ENCODE measurements at places on chromosomes 7 and 10.

DNA sequence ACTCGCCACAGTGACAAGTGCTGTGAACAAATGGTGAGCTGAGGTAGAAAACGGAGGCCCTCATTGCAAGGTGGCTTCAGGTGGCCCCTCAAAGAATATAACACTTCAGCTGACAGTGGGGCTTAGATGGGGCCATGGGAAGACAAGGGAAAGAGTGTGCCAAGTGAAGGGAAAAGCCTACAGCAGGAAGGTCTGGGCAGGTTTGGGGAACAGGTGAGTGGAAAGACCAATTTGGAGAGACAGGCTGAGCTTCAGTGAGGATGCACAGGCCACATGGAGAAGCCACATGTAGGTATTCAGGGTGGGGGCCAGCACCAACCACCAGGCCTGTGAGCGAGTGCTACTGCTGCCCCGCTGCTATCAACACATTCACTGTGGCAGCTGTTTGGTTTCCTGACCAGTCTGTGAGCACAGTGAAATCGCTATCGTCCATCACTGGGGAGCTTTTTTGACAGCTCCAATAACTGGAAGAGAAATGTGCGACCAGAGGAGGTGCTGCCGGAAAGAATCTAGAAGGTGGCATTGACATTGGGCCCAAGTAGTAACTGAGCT is 3.4 kb downstream of the POLD2 start:
- no peak for DNase-seq

- DNase-seq, result no peak
These were observed 439 bp downstream of the RBP4 start for GRCh38 chr10:93600446-93601145.

DNA sequence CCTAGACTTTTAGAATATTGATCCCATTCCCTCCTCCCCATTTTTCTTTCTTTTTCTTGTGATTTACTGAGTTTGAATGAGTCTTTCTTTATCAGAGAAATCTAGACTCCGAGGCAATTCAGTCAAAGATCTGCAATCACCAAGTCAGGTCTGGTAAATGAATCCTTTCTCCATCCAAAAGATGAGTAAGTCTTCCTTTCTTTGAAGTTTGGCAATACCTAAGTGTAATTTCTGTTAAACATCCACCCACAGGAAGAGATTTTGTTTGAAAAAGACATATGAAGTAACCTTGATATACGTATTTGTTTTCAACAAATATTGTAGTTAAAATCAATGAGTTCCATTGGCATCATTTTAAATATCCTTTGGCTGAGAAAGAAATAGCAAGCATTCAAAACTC is 58.3 kb downstream of the SLC39A12 start:
- no peak for DNase-seq

DNA sequence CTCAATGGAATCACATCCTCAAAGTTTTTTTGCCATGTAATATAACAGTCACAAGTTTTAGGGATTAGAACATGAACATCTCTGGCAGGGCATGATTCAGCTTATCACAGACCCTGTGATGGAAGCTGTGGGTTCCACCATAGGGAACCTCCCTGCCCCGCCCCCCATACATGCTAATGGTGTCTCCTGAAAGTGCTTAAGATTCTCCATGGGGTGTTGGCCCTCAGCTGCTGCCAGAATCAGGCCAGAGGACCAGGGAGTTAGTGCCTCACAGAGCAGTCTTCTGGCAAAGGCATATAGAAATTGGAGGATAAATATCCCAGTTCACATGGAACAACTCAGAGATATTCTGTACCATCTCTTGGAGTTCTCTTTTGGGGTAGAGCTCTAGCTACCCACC is 119.4 kb downstream of the RAB11FIP2 start:
- no peak for DNase-seq

DNA sequence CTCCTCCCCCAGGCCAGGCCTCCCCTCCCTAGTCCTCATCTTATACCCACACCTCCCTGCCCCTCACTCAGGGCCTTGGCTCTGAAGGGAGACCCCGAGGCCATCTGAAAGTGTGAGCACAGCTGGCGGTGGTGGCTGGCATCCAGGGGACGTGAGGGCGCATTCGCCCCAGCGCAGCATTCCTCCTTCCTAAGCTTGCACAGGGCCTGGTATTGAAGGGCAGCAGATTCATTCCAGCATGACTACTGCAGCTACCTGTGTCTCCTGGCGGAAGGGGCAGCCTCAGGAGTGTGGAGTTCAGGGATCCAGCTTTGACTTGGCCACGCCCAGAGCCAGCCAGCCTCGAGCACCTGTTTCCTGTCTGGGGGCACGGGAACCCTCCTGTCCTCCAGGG is 72.6 kb downstream of the PARP12 start:
- no peak for DNase-seq

- no peak for DNase-seq
These were observed 4.4 kb downstream of the WDR91 start for GRCh38 chr7:135206941-135207391.

DNA sequence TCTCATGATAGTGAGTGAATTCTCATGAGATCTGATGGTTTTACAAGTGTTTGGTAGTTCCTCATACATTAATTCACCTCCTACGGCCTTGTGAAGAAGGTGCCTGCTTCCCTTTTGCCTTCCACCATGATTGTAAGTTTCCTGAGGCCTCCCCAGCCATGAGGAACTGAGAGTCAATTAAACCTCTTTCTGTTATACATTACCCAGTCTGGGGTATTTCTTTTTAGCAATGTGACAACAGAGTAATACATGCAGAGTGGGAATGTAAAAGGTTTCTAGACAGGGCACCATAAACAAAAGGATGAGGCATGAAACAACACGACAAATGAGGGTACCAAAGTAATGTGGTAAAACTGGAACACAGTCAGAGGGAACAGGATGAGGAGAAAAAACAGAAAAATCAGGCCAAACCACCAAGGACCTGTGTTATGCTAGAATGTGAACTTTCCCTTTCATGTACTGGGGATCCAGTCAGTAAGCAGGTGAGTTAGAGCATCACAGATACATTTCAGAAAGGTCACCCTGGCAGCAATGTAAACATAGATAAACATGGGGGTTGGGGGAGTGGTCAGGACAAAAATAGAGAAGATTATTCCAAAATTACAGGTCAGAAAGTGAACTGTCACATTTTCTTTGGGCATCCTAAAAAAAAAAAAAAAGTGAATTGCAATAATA is 31.9 kb downstream of the ANKRD26 start:
- DNase-seq, result no peak

- no peak for DNase-seq
These were observed 32.0 kb upstream of the NPFFR1 start for GRCh38 chr10:70315815-70316214.
